ENCODE measurements at places on chromosomes 5 and 9. TPM values are rescaled to one million over a fixed set of nuclear protein-coding genes. Genes with fewer than 3 reads are reported as not detected.

GRCh38 chr5:905139-905642, 12.5 kb downstream of the TRIP13 start:
- DNase-seq, result no peak

The PTGS1 gene
- total RNA-seq, result 8.0 TPM

- DNase-seq, result no peak
Observed at GRCh38 chr5:95572016-95572415, 17.1 kb downstream of the ARSK start.

GRCh38 chr5:136066661-136067271, 38.0 kb downstream of the TGFBI start:
- DNase-seq, result no peak

DNA sequence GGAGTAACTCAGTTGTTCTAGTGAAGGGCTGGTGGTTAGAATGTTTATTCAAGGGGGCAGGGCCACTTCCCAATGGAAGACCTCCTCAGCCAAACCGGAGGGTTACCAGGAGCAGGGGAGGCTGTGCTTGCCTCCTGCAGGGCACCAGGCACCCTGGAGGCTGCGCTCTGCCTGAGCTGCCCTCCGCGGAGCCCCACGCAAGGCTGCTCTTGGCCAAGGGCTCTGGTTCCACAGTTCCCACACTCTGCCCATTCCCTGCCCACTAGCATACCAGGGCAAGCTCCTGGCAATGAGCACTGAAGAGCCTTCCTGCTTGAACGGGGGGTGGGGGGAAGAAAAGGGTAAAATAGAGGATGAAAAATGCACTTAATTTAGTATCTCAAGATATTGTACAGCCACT, 35.5 kb upstream of the PTCH1 start:
- DNase-seq, result no peak

GRCh38 chr5:155064580-155064979, 51.0 kb downstream of the KIF4B start:
- no peak for DNase-seq

- no peak for DNase-seq
Observed at GRCh38 chr5:53545744-53546143, 14.7 kb upstream of the NDUFS4 start.

DNA sequence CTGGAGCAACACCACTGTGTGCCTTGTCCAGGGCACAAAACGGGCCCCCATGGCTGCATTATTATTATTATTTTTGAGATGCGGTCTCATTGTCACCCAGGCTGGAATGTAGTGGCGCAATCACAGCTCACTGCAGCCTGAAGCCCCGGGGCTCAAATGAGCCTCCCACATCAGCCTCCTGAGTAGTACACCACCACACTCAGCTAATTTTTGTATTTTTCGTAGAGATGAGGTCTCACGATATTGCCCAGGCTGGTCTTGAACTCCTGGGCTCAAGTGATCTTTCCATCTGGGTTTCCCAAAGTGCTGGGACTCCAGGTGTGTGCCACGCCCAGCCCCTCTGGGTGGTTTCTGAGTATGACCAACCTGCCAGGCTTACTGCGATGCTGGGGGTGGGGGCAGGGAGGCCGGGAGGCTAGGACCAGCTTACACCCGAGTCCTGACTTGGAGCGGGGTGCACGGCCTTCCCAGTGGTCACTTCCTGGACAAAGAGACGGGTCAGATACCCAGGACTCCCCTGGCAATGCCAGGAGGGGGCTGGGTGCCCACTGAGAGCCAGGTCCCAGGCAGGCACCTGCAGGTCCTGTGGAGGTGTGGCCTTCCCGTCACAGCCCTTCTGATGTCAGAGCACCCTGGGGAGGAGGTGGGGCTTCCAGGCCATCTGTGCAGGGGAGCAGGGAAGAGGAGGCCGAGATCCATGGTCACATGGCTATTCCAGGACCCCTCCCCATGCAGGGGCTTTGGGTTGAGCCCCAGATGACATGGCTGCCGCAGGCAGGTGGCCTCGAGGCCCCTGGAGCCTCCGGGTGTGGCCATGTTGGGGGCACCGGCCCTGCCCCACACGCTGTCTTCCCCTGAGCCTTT, 8.3 kb upstream of the NRARP start:
- no peak for DNase-seq

GRCh38 chr5:72234868-72235267, 85.2 kb downstream of the MRPS27 start:
- no peak for DNase-seq

The MYMK gene
- not detected for total RNA-seq

- no peak for DNase-seq
Observed at GRCh38 chr9:19161257-19162025, 34.1 kb upstream of the PLIN2 start.

DNA sequence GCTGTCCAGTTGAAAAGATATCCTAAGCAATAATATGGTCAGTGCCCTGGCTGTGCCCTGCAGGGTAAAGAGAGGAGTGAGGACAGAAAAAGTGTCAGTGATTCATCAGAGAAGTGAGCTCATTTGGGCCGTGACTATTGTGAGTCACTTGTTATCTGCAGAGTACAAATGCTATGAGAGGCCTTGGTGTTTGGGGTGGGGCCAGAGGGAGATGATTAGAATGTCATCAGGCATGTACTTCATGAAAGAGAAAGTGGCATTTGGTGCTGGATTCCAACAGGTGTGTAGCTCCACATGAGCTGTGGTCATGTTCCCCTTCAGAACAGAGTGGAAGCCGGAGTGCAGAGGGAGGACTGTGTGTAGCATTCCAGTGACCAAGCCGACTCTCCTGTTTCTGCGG, 174.1 kb downstream of the KDM4C start:
- no peak for DNase-seq

- DNase-seq, result no peak
Observed at GRCh38 chr5:139810341-139811273, 15.0 kb downstream of the PSD2 start.

DNA sequence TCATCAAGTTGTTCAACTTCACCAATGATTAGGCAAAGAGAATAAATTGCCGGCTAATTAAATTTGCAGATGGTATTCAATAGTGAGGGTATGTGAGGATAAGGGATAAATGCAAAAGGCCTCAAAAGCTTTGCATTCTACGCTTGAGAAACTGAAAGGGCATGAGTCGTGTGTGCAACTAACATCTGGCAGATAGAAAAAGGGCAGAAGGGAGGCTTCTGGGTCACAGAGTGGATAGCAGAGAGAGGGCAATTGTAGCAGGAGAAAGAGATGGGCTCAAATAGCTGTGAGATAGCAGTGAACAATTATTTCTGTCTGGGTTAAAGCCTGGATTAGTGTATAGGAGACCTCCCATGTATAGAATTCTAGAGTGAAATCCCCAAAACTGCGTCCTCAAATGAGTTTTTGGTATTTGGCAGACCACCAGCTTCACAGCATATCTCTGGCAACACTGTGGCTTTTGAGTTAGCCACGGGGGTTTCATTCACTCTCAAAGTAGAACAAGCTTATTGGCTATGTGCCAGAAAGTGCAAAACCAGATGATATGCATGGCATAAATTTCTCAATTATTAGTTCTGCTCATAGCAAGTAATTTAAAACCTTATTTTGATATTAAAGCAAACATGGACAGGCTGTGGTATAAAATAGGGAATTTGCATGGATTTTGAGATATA, 586.3 kb downstream of the BRINP1 start:
- no peak for DNase-seq

DNA sequence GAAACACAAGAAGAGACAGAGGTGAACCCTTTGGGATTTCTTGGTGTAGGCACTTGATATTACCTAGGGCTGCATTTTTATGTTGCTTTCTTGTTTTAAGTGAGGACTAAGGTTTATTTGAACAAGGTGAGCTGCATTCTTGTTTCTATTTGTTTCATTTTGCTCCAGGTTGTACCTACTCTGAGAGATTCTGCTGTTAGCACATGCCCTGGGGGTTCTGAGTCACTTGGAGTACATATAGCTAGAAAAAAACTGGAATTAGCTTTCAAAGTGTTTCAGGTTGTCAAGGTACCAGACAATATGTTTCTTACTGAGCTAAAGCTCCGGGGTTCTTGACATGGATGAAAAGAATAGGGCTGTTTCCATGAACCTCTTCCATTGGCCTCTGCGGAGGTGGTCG, 299.4 kb downstream of the ICE1 start:
- DNase-seq, result no peak

GRCh38 chr5:159749146-159749545, 167.1 kb upstream of the ADRA1B start:
- DNase-seq, result no peak

DNA sequence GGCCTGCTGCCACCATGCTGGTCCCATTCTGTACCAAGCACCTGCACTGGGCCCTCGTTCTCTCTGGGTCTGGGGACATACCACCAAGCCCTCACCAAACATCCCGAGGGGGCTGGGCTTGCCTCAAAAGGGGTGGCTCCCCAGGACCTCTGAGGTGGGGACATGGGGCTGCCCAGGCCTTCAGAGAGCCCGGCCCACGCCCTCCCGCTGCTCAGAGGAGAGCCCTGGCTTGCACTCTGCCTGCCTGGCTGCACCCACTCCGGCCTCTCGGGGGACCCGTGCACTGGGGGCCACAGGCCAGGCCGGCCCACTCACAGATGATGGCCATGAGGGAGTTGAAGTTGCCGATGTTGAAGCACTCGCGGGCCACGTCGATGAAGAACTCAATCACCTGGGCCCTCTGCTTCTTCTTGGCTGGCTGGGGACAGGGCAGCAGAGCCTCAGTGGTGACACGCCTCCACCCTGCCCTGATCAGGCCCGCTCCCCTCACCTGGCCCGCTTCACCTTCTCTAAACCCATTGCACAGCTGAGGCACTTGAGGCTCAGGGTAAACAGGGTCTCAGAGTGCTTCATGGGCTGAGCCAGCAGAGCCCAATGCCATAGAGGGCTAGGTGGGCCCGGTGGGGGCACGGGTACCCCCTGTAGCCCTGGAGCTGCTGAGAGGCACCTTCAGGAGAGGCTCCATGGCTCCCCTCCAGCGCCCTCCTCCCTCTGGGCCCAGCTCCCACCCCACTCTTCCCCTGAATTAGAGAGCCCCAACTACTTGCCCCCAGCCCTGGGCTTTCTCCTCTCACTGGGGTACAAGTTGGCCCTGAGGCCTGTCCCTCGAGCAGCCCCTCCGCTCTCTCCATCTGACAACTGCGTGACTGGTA, 47.7 kb upstream of the RNF130 start:
- DNase-seq, result no peak

DNA sequence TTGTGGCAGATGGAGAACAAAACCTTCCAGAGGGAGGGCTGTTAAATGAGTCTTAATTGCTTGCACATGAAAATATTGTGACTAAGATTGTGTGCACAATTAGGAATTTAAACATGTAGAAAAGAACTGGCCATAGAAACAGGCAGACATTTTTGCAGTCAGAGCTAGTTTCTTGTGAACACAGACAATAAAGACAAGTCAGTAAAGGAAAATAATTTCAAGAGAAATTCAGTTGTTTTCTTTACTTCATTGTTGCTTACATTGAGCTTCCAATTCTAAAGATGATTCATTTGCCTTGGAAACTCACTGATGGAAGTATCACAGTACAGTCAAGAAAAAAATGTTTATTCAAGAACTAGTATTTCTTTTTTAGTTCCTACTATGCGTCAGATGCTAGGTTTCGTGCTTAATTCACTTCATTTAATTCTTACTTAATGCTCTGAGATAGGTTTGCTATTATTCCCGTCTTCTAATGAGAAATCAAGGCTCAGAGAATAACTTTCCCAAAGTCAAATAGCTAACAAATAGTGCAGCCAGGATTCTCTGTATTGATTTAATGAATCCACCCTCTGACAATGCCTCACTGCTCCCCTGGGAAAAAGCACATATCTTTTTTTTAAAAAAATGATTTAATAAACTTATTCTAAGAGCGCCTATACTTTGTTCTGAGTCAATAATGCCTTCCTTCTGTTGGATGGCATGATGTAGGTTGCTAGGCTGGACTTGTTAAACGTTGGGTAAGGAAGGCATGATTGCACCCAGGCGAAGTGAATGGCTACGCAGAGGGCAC, 581.4 kb downstream of the RAB3C start:
- no peak for DNase-seq

GRCh38 chr5:14257995-14258403, 114.9 kb downstream of the TRIO start:
- DNase-seq, result no peak

The CA9 gene
- total RNA-seq, result not detected

- no peak for DNase-seq
Observed at GRCh38 chr9:37522971-37523370, 37.2 kb downstream of the POLR1E start.

GRCh38 chr5:54873691-54874090, 111.7 kb downstream of the ESM1 start:
- no peak for DNase-seq

DNA sequence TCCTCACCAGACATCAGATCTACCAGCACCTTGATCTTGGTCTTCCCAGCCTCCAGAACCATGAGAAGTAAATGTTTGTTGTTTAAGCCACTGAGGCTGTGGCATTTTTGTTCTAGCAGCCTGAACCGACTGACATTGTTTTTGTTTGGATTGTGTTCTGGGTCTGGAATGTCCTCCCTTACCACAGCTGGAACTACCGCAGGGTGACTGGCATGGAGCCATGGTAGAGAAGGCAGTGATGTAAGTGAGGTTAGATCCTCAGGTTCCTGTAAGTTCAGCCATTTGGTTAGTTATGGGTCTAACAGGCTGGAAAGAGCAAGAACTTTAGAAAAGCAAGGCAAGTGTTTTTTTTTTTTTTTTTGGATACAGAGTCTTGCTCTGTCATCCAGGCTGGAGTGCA, 209.3 kb downstream of the DAB2IP start:
- DNase-seq, result peak; percentile 80

GRCh38 chr5:57832875-57833274, 350.3 kb upstream of the ACTBL2 start:
- no peak for DNase-seq

GRCh38 chr5:132050136-132050535, 10.3 kb upstream of the IL3 start:
- DNase-seq, result peak; percentile 36

- no peak for DNase-seq
Observed at GRCh38 chr9:124758061-124758460, 13.1 kb downstream of the NR6A1 start.

- DNase-seq, result no peak
Observed at GRCh38 chr5:3602785-3603502, 7.3 kb downstream of the IRX1 start.

DNA sequence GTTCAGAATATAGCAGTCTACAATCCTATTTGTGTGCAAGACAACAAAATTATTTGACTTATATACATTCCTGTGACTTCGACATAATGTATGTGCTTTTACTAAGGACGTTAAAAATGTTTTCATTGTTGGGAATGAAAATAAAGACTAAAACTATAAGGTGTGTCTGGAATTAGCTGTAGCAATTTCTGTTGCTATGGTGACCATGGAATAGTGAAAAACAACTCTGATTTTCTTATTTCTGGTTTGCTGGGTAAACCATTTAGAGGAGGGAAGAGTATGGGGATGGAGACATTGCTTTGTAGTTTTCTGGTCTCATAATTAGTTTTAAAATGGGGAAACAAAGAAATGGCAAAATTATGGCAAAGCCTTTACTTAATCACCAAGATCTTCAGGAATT, 343.2 kb downstream of the SEMA5A start:
- DNase-seq, result no peak

GRCh38 chr5:119478781-119479180, 26.5 kb downstream of the HSD17B4 start:
- no peak for DNase-seq

DNA sequence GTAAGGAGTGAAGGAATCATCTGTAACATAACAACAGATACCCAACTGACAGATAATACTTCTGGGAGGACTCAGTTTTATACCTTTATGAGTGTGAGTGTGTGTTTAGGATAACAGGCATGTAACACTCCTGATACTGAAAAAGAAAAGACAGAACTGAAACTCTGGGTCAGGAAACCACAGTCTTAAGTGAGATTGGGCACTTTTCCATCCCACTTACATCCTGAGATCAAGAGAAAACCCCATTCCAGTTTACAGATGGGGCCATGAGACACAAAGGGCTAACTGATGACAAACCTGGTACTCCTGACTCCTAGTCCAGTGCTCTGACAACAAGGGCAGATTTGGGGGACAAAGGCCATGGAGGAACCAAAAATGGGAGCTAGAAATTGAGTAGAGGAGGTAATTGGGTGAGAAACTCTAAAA, 18.0 kb downstream of the IL5 start:
- DNase-seq, result no peak

All from breast epithelium (tissue), 4 donors.